ENCODE measurements at places on chromosomes 1 and 21.

DNA sequence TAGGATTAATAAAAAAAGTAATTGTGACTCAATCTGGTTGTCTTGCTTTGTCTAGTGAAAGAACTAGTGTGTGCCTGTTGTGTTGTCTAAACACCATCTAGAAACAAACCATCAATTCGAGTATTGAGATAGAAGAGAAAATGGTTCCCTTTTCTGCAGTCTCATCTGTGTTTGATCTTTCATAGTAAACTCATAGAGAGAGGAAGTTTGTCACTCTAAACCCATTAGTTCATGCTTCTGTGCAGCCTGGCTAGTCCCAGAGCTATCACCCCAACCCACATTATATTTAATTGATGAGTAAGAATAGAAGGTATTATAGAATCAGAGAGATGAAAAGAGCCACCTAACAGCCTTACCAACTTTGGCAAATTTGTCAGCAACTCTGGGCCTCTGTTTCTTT lies 99.5 kb downstream of the TGFB2 start:
- DNase-seq, result no peak

DNA sequence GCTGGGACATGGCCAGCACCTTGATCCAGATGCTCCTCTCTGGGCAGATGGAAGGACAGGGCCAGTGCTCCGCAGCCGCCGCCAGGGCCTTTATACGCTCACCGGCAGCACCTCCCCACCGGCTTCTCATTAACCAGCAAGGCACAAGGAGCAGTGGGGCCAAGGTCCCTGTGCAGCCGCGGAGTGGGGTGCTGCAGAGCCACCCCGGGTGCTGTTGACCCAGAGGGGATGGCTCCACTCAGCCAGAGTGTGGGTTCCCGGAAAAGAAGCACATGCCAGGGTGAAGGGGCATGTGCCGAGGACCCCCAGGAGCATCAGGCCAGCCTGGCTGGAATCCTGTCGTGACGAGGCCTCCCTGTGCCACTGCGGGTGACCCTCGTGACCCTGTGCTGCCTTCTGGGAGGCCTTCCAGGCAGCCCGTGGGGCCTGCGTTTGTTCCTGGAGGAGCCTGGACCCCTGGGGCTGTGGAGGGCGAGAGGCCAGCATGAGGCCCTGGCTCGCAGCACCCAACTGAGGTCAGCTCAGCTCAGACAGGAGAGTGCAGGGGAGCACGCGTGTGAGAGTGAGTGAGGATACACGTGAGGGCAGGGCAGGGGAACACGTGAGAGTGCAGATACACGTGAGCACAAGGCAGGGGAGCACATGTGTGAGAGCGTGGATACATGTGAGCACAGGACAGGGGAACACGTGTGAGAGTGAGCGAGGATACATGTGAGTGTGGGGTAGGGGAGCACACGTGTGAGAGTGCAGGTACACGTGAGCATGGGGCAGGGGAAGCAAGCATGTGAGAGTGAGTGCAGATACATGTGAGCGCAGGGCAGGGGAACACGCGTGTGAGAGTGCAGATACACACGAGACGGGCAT lies at the start of gene FTCD:
Gene FTCD (minus strand): TSS at position 66 of the 864 bp plus-strand sequence. CDS start 56 bp downstream, at position 10.
- DNase-seq, result no peak

DNA sequence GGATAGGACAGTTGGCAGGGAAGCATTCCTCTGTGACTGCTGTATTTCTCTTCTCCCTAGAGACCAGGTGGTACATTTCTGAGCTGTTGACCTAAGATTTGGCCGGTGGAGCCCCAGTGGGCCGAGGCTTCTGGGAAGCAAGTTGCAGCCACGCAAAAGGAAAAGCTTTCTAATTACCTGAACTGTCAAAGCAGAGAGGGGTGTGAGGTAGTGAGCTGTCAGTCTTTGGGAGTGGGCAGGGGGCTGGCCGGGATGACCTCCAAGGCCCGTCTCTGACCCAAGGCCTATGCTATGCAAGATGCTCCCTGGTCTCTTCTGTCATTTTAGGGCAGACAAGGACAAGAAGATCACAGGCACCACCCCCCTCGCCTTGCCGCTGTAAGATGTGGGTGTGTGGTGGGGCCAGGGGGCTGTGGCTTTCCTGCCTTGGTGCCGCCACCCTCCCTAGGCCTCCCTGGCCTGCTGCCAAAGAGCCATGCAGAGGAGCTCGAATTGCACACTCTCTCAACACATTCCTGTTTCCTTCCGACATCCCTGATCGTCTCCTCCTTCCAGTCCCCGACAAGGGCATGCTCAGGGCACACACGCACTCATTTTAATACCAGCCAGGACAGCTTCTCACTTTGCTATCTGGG lies 7.7 kb downstream of the PADI1 start:
- no peak for DNase-seq

- no peak for DNase-seq
Observed at GRCh38 chr21:37281993-37282392, 14.9 kb upstream of the VPS26C start.

- DNase-seq, result no peak
Observed at GRCh38 chr1:19484798-19485361, 459 bp downstream of the CAPZB start.

Measured in NCI-H2081 treated with DMSO at 0.1 percent for 48 hours (cell line).